LHCN-M2 (cell line): ENCODE measurements at places on chromosomes 3 and 15.

GRCh38 chr3:147222291-147222690 lies 184.1 kb downstream of the ZIC4 start:
- DNase-seq: no peak

- no peak for DNase-seq
These were observed 775.0 kb downstream of the DIPK2A start for GRCh38 chr3:144746631-144747030.

- DNase-seq: no peak
These were observed 40.7 kb upstream of the PSMD6 start for GRCh38 chr3:64063983-64064438.

DNA sequence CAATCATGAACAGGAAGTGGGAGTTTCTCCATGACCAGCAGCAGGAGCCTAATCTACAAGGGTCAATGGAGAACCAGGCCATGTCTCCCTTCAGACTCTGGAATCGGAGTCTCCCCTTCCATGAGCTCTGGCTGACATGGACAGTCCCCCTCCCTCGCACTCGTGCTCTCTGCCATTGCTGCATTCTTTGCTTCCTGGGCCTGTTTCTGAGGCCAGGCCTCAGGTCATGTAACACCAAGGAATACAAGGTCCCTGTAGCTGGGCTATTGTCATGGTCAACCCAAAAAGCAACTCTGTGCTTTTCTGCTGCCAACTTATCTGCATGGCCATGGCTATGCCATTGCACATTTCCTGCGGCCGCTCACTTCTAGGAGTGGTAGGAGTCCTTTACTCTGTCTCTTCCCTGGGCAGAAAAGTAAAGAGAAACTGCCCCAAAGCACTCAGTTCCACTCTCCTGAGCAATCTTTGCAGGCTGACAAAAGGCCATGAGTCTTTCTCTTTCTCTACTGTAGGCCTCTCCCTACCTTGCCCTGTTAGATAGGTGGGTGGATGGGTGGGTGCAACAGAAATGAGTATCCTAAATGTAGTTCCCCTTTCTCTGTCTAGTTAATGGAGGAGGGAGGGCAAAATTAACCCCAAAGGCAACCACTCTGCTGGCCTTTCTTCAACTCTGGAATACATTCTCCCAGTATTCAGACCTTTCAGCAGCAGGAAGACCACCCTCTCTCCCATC lies 40.8 kb upstream of the PROK2 start:
- DNase-seq: no peak

GRCh38 chr15:76181705-76182107 lies 121.9 kb downstream of the TMEM266 start:
- DNase-seq: no peak

DNA sequence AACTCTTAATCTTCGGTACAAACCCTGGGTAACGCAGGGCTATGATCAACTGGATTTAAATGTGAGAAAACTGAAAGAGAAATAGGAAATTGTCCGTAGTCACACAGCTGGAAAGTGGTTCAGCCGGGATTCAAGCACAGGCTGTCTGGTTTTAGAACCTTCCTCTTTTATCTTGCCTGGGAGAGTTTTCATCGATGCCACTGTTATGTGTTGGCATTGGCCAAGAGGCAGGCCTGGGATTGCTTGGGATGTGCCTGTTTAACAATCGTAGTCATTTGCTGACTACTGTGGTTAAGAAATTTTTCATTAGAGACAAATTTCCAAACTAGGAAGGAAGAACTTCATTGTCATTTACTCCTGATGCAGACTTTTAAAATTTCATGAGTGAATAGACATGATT lies 4.3 kb downstream of the MCTP2 start:
- DNase-seq: no peak

DNA sequence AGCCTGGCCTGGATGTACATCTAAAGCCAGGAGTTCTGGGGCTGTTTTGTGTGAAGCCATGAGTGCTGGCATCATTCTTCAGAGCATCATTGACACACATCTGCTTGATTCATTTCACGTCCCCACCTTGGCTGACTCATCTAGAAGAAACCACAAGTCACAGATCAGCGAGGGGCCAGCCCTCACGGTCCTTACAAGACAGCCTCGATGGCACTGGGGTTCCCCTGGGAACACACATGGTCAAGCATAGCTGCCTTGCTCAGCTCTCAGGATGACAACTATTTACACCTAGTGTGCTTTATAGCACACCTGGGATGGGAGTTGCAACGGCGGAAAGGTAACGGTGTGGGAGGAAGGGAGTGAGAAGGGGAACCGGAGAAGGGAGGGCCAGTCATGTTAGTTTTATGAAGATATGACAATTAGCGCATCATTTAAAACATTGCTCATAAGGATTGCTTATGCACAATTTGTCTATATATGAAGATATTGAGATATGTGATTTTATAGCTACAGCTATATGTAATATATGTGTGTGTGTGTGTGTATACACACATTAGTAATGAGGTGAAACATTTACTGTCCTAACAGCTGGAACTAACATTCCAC lies 227.1 kb downstream of the RPLP1 start:
- DNase-seq: no peak

- DNase-seq: no peak
These were observed 138.9 kb upstream of the SGO1 start for GRCh38 chr3:20324664-20325478.
